ENCODE measurements at places on chromosomes 2 and 18.

DNA sequence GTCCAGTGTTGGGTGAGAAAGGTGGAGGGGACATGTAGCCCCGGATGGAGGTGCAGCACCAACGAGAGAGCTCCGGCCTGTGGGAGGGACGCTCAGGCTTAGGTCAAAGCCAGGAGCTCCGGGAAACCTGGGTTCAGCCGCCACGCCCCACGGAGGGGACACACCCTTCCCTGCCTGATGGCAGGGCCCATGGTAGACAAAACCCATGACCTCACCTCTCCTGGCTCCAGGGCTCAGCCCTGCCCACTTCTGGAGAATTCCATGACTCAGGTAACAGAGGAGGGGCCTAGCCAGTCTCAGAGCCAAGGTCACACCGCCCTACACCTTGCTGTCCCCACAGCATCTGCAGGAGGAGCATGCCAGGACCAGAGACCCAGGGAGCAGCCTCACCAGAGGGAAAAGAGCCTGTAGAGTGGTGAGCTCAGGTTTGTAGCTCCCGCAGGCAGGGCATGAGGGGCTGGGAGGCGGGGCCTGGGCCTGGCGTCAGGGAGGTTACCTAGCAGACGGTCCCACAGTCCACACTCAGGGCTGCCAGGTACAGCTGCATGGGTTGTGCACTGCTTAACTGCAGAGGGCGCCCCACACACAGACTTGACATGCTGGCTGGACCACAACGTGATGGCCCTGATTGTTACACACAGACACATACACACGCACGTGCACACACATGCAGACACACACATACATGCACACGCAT is 70.8 kb upstream of the SMAD7 start:
- peak; percentile 63 for DNase-seq
- no peaks in the 10 kb centered on the region for H3K27me3 ChIP-seq
- H3K27ac ChIP-seq: no peak overlapping the region
- no peak overlapping the region for H3K4me3 ChIP-seq

DNA sequence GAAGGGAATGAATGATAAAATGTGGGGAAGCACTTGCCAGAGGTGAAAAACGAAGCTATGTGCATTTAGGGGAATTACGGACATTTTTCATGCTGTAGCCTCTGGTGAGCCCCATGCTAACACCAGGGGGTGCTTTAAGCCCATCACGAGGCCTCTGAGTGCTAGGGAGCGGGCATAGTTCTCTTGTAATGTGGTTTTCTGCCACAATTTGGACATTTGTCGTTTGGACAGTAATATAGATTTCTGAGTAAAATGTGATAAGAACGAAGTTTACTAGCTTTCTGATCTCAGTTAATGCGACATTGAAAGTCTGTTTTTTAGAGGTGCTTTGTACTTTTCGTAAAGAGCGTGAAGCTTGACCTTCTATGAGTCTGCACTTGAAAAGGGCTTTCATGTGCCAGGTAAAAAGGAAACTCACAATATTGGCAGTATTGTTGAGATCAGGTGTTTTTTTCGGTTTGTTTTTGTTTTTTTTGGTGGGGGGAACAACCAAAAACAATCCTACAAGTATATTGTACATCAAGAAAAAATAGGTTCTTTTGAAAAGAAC is 50.6 kb downstream of the TRAF3IP1 start:
- H3K27me3 ChIP-seq: no peaks in the 10 kb centered on the region
- no peak overlapping the region for H3K27ac ChIP-seq
- DNase-seq: peak; percentile 61
- peaks cover 7% of the 10 kb centered on the region for H3K4me1 ChIP-seq

DNA sequence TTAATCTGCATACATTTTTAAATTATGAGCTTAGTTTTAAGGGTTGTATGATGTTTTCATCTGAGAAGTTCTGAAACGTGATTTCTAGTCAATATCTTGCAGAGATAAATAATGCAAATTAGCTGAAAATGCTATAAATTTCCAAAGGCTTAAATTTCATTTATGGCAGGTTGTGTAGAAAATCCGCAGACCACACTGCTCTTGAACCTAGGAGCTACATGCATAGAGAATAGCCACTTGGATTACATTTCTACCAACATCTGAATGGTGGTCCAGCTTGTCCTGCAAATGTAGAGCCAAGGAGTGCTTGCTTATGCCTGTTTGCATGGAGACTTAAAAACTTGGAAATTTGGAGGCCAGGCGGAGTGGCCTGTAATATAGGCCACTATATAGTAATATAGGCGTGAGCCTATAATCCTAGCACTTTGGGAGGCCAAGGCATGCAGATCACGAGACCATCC is 6.8 kb downstream of the MAT2A start:
- no peak overlapping the region for H3K4me3 ChIP-seq
- H3K36me3 ChIP-seq: peaks cover 93% of the 10 kb centered on the region
- H3K27ac ChIP-seq: peak overlapping the region; percentile 99
- no peak for DNase-seq
- H3K4me1 ChIP-seq: peaks cover 31% of the 10 kb centered on the region
- H3K27me3 ChIP-seq: no peaks in the 10 kb centered on the region

- no peak for DNase-seq
- H3K4me3 ChIP-seq: no peak overlapping the region
- H3K27ac ChIP-seq: no peak overlapping the region
- H3K4me1 ChIP-seq: peaks cover 58% of the 10 kb centered on the region
Measured at GRCh38 chr2:200379481-200380090, 73.1 kb downstream of the SPATS2L start.

DNA sequence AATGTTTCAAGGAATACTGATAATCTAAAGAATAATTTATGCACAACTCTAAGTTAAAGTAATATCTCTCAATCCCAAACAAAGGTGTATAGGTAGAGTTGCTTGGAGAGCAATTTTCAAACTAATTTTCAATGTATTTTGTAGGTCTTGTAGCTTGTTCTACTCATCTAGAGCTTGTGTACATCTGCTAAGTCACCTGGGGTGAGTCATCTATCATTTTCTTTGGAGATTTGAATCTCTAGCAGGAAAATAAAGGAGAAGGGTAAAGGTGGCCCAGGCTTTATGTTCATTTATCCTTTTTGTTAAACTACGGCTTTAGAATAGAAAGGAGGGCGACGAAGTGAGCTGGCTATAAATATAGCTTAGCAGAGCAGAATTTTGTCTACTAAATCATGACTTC is 76.8 kb upstream of the THUMPD2 start:
- peaks cover 22% of the 10 kb centered on the region for H3K27me3 ChIP-seq
- no peak for DNase-seq
- H3K27ac ChIP-seq: no peak overlapping the region
- H3K36me3 ChIP-seq: no peaks in the 10 kb centered on the region

- H3K27me3 ChIP-seq: no peaks in the 10 kb centered on the region
- no peak for DNase-seq
- H3K36me3 ChIP-seq: no peaks in the 10 kb centered on the region
- H3K4me1 ChIP-seq: no peaks in the 10 kb centered on the region
Measured at GRCh38 chr2:191351298-191351697, 106.1 kb downstream of the MYO1B start.

DNA sequence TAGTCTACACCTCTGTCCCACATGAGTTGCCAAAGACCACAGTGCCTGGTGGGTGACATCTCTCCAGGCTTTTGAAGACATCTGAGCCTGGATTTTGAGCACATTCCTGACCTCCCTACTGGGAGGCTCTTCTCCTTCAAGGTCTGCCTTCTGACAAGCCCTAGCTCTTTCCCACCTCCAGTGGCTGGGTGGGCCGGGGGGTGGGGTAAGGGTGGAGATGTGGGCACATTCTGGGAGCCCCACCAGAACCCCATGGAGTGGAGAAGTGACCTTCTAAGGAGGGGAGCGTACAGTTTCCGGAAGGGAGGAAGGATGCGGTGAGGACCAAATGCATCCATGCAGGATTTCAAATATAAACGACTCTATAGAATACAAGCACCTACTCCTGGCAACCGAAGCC is 27.9 kb upstream of the ANXA4 start:
- H3K27ac ChIP-seq: no peak overlapping the region
- peaks cover 24% of the 10 kb centered on the region for H3K4me1 ChIP-seq
- H3K27me3 ChIP-seq: no peaks in the 10 kb centered on the region
- H3K36me3 ChIP-seq: no peaks in the 10 kb centered on the region
- no peak for DNase-seq

- H3K36me3 ChIP-seq: no peaks in the 10 kb centered on the region
- H3K27ac ChIP-seq: no peak overlapping the region
Measured at GRCh38 chr2:68377137-68377780, 12.2 kb downstream of the PLEK start.

DNA sequence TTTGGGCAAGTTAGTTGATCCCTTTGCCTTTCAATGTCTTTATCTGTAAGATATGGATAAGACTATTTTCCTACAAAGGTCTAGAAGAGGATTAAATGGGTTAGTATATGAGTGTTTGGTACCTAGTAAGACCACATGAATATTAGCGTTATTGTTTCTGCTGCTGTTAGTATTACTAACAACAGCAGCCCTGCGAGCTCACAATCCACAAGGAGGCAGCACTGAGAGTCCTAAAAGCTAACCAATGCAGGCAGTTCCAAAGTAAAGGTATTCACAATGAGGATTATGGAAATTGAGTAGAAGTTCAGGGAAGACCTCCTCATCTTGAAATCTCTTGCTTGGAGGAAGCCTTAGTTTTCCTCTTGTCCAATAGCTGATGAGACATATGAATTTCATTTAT is 248.9 kb downstream of the TDRD15 start:
- H3K4me1 ChIP-seq: no peaks in the 10 kb centered on the region
- H3K4me3 ChIP-seq: no peak overlapping the region
- no peak overlapping the region for H3K27ac ChIP-seq

- H3K27ac ChIP-seq: no peak overlapping the region
- no peaks in the 10 kb centered on the region for H3K27me3 ChIP-seq
- no peaks in the 10 kb centered on the region for H3K4me1 ChIP-seq
- H3K36me3 ChIP-seq: peaks cover 44% of the 10 kb centered on the region
- H3K4me3 ChIP-seq: no peak overlapping the region
Measured at GRCh38 chr2:206112846-206113547, 27.0 kb upstream of the INO80D start.

DNA sequence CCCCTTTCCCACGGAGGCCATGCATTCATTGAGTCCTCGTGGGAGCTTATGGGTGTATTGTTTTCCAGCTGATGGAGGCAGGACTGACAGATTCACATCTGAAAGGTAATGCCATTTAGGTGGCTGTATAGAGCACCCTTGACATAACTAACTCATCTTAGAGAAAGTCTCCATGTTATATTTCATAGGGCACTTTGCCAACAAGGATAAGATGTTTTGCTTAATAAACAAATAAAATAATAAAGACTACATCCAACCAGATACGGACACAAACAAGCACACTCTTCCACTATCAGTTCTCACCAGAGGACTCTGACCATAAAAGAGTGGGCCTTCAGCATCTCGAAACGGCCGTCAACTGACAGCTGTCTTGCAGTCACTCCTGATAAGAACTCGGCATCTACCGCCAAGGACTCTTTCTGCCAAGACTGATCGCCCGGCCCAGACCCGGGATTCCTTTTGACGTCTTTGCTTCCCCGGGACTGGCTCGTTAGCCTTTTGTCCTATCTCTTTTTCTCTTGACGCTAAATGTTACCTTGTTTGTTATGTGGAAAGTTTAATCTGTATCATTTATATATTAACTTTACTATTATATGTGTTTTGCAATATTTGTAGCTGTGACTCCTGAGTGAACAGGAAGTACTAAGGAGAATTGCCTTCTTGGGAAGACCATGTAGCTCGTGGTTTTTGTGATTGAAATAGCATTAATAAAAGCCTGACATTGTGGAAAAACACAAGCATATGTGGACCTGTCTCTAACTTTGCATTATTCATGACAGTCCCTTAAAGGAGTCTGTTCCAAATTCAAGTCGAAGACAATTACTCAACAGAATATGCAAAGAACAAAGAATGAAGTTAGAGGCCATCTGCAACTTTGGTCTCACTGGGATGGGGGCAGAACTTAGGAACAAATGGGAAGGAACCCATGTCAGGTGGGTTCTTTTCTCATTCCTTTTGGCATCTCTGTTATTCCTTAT is 195.1 kb downstream of the LPIN1 start:
- peaks cover 15% of the 10 kb centered on the region for H3K4me1 ChIP-seq
- DNase-seq: no peak
- H3K27me3 ChIP-seq: no peaks in the 10 kb centered on the region
- H3K36me3 ChIP-seq: no peaks in the 10 kb centered on the region

DNA sequence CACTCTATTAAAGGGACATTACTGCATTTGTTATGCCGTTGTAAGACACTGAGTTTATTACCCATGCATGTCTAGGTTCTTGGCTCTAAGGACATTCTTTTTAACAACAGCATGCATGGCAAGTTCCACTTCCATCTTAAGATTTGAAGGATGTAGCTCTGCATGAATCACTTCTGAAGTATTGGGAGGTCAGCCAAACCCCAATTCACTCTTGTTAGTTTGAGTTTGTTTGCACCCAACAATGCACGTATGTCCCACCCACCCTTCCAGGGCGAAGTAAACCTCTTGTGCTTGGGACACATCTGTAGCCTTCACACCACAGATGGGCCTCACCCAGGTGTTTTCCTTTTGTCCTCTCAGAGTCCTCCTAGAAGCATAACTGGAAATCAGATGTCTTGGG is 5.6 kb upstream of the LAMA3 start:
- no peak overlapping the region for H3K4me3 ChIP-seq
- H3K36me3 ChIP-seq: no peaks in the 10 kb centered on the region
- no peak for DNase-seq
- H3K27ac ChIP-seq: no peak overlapping the region
- peaks cover 71% of the 10 kb centered on the region for H3K27me3 ChIP-seq

- no peak for DNase-seq
- H3K27ac ChIP-seq: no peak overlapping the region
- no peak overlapping the region for H3K4me3 ChIP-seq
- no peaks in the 10 kb centered on the region for H3K27me3 ChIP-seq
- no peaks in the 10 kb centered on the region for H3K4me1 ChIP-seq
Measured at GRCh38 chr2:57881998-57882888, 164.4 kb upstream of the VRK2 start.

DNA sequence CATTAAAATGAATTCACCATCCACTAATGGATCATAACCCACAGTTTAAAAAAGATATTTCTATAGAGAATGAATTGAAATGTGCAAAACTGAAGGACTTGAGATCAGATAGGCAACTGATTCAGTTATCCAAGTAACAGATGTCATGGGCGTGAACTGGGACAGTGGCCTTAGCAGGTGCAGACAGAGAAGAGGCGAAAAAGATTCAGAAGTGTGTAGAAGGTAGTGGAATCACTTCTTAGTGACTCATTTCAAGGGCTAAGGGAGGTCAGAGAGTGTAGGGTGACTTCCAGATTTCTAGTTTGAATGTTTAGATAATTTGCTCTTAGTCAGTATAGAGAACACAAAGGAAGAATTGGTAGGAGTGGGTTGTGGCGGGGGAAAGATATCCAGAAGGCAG is 79.7 kb downstream of the EHBP1 start:
- no peak overlapping the region for H3K27ac ChIP-seq
- DNase-seq: no peak
- H3K4me3 ChIP-seq: no peak overlapping the region

DNA sequence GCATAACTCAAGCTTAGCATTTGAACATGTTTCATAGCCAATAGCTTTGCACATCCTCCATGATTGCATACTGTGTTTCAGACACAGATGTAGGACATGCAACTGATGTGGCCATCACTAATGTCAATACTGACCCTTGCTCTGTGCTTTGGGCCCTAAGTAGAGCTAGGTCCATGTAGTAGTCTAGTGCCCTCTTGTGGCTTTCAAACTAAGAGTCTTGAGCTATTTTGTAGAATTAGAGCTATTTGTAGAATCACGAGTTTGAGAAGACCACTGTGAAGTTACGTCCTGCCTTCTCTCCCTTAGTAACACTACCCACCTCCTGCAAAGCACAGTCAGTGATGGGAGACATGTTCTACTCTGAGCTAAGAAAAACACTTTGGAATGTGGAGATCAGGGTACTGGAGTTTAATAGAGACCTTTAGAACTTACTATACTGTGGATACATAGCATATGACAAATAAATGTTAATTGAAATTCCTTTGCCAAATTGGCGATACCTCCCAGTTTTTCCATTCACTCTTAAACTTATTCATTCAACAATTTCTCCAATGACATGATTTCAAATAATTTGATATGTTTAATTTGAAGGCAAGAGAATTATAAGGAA is 306.5 kb upstream of the TNP1 start:
- H3K27ac ChIP-seq: no peak overlapping the region
- no peaks in the 10 kb centered on the region for H3K36me3 ChIP-seq
